ENCODE measurements at places on chromosomes 16 and 17. TPM values are rescaled to one million over a fixed set of nuclear protein-coding genes. Genes with fewer than 3 reads are reported as not detected.

Gene KRTAP3-1
- not detected for total RNA-seq

Gene RILP
- total RNA-seq, result 8.0 TPM

Gene FOXL1
- total RNA-seq, result 27.3 TPM

Gene NPIPA3
- total RNA-seq, result 1.2 TPM

Gene C17orf107
- 1.9 TPM for total RNA-seq

Gene PDILT
- total RNA-seq, result not detected

Gene CKLF
- 56.9 TPM for total RNA-seq

Gene INCA1
- total RNA-seq, result not detected

Data from smooth muscle cell of trachea (primary cell).